ENCODE measurements at places on chromosomes 1 and 21. TPM values are rescaled to one million over a fixed set of nuclear protein-coding genes. Genes with fewer than 3 reads are reported as not detected.

Gene SLC9A1
- 36.3 TPM for total RNA-seq

Gene LGALS8
- total RNA-seq = 126 TPM

Gene CDC20
- total RNA-seq = 0.35 TPM

Gene NTNG1
- total RNA-seq = 1.4 TPM

Gene UBE2Q1
- 49.5 TPM for total RNA-seq

Gene KCNA2
- 2.0 TPM for total RNA-seq

Gene IGSF21
- 5.0 TPM for total RNA-seq

Gene C4BPA
- total RNA-seq = 0.71 TPM

Gene CLDN14
- not detected for total RNA-seq

Gene RXFP4
- total RNA-seq = not detected

Gene OVAAL
- total RNA-seq = not detected

Gene DRAXIN
- total RNA-seq = 0.35 TPM

Gene FAM177B
- total RNA-seq = 3.1 TPM

Gene SHE
- total RNA-seq = 6.1 TPM

Gene PGLYRP3
- total RNA-seq = not detected

Gene ARV1
- 12.3 TPM for total RNA-seq

Gene ESRRG
- not detected for total RNA-seq

Gene LCE7A
- total RNA-seq = not detected

Gene CDK11A
- total RNA-seq = 56.3 TPM
